ENCODE measurements at places on chromosomes 1 and 21.
A peak's percentile ranks its signal among the peaks of the same experiment; 100 is the strongest.

DNA sequence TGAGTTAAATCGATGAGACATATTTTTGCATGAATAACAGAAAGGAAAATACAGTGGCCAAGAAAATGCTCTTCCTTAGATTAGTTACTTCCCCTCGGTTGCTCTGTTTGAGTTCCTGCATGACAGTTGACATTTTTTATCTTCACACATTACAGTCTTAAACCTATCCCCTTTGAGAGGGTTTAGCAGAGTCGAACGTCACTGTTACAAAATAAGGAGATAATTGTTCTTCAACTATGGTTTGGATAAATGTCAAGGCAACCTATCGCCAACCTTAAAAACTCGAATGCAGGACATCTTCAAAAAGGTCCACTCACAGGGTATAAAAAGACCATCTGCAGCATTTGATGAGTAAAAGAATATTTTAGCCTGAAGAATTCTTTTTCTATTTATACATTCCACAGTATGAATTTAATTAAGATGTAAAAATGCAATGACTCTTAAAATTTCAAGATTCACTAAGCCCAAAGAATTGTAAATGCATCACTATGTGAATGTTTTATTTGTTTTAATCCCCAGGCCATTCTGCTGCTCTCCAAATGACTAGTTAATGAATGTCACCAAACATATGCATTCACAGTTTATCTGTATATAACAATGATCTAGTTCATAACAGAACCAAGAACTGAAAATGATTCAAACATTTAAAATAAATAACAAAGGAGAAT, 68.9 kb upstream of the COL11A1 start:
- no peak for DNase-seq

- no peak for DNase-seq
These were observed 289.6 kb upstream of the PROX1 start for GRCh38 chr1:213698092-213698702.

GRCh38 chr1:114756009-114756892, 1.5 kb downstream of the CSDE1 start:
- no peak for DNase-seq

DNA sequence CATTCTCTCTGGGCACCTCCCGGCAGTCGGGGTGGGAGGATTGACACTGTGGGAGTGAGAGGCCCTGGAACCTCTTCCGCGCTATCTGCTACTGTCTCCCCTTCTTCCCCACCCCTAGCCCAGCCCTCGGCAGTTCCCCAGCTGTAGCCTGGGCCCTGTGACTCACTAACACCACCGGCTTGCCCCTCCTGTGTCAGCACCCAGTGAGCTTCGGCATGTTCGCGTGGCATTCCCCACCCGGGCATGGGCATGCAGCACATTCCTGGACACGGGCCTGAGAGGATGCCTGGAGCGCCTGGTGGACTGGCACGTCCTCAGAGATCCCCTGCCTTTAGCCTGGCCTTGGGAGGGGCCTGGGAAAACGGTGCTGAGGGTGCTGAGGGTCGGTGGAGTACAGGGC, 1.3 kb downstream of the CDK18 start:
- DNase-seq = no peak

DNA sequence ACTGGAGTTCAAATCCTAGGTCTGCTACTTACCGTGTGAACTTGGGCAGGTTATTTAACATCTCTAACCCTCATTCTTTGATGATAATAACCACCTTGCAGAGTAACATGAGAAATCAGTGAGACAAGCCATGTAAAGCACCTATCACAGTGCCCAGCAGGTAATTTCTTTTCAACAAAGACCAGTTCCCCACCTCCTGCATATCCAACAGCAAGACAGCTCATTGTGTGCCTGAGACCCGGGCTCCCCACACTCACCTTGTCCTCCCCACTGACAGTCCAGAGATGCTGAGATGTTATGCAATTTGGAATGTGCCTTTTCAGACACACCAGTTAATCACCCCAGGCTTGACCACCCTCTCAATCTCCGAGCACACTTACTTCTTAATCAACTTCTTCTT, 367.6 kb upstream of the DAB1 start:
- no peak for DNase-seq

DNA sequence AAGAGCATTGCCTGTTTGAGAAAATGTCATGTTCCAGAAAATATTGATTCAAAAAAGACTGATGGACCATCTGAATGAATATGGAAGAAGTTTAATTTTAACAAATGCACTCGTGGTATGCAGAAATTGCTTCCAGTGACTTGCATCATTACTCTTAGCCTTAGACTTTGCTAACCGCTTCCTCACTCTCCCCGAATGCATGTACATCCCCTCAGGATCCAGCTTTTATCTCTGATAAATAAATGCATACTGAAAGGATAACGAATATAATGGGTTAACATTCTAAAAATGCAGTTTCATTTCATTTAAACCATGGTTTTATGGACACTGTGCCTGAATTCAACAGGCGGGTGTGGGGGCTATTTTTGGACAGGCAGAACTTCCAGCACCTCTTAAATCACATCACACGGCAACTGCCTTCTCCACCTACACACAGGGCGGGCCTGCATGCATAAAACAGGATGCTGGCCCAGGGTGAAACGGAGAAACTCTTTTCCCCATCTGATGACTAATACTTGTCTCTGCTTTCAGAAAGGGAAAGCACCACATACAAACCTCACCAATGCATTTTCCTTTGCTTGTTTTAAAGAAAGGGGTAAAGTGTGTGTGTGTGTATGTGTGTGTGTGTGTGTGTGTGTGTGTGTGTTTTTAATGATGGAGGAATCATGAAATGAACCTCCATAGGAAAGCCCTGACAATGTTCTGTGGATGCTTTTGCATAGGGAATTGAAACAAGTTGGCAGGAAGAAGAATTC, 48.7 kb downstream of the SPAG17 start:
- DNase-seq = no peak

GRCh38 chr1:172163498-172164215, 256.8 kb upstream of the C1orf105 start:
- DNase-seq = no peak

GRCh38 chr1:220786337-220787068, at the start of gene MTARC1:
MTARC1 (plus strand) TSS chr1:220786913; CDS start chr1:220786945, 32 bp downstream.
- DNase-seq = peak; percentile 37

DNA sequence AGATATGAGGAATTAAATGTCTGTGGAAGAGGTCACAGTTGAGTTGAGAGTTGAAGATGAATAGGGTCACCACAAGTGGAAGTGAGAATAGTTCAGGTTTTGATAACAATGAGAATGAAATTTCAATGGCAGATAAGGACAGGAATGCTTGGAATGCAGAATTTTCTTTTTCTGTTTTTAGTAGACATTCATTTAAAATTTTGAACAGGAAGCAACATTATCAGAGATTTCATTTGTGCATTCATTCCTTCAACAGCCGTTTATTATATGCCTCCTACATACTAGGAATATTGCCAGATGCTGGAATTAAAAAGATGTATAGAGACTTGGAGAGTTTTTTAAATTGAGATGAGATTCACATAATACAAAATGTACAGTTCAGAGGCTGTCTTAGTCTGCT, 126.8 kb downstream of the ITSN1 start:
- no peak for DNase-seq

- no peak for DNase-seq
These were observed 418.0 kb upstream of the PROX1 start for GRCh38 chr1:213569816-213570150.

- no peak for DNase-seq
These were observed 12.5 kb downstream of the PM20D1 start for GRCh38 chr1:205837382-205837970.

DNA sequence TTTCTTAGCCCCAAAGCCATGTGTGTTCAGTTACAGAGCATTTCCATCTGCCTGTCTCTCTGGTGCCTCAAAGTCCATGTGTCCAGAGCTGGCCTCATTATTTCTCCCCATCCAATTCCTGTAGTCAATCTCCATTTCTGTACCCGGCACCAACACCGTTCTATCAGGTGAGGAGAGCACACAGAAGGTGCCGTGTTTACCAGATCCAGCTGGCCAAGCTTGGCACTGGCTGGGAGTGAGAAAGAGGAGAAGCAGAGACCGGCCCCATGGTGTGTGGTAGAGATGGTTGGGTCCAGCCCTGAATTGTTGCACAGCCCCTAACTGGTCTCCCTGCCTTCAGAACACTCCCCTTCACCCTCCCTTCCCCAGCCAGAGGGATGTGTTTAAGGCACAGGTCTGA, 7.5 kb upstream of the SSBP3 start:
- no peak for DNase-seq

- DNase-seq = no peak
These were observed 39.1 kb downstream of the NIPAL3 start for GRCh38 chr1:24454673-24455072.

DNA sequence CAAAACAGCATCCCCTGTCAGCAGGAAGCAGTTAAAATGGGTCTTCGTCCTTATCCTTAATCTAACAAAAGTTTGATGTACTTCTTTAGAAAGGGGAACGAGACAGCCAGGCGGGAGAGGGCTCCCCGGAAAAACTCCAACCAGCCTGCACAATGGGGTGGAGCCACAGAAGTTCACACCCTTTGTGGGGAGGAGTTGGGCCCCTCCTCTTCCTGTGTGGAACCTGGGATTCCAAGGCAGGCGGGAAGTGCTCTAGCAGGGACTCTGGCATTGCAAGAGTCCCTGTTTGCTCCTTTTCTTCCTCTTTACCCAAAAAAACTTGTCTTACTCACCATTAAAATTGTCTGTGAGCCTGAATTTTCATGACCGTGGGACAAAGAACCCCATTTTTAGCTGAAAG, 47.7 kb downstream of the FCRL5 start:
- no peak for DNase-seq

DNA sequence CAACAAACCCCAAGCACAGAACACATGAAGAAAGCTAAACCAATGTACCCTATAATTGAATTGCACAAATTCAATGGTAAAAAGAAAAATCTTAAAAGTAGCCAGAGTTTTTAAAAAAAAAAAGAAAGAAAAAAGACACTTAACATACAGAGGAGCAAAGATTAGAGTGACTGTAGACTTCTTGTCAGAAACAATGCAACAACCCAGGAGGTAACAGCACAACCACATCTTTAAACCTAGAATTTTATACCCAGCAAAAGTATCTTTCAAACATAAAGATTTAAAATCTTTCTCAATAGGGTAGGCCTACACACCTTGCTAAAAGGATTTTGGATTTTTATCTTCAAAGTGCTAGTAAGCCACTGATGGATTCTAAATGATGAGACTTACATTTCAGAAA, 64.4 kb downstream of the PHTF1 start:
- no peak for DNase-seq

DNA sequence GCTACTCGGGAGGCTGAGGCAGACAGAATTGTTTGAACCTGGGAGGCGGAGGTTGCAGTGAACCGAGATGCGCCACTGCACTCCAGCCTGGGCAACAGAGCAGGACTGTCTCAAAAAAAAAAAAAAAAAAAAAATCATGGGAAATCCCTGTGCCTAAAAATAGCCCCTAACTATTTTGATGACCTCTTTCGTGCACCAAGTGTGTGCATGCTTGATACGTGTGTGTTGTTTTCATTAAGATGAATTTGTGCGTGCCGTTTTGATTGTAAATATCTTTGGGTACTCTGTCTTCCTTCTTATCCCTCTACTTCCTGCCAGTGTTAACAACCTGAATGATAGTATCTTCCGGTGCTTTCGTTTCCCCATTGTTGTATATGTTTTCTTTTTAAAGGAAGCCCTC, 9.8 kb downstream of the CACYBP start:
- no peak for DNase-seq

DNA sequence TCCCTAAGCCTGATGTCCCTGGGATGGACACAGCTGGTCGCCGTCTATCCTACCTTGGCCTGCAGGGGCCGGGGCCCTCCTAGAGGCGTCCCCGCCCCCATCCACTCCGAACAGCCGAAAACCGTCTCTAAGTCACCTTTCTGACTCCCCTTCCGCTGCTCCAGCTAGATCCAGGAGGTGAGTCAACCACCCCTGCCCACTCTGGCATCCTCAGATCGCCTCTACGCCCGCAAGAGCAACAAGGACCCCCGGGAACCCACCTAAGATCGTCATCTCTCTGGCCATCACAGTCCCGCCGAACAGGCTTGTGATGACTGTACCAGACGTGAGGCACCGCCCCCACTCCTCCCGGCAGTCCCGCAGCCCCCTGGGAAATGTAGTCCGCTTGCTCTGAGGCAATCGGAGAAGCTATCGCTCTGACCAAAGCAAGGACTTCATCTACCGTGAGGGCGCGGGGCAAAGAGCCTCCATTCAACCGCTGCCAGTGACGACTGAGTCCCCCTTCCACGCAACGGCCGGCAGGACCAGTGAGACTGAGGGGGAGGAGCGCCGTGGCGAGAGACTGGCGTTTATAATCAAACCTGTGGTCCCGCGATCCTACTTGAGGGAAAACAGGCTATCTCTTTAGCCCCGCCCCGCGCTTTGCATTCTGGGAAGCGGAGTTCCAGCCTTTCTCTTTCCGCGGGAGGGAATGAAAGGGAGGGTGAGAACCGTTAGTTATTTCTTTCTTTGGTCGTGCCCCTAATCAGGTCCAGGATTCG, at the start of gene HSPA13:
TSS of gene HSPA13 (minus strand) at position 312 of the 761 bp plus-strand sequence. CDS start at position 285, 27 bp downstream.
- DNase-seq = peak; percentile 99

DNA sequence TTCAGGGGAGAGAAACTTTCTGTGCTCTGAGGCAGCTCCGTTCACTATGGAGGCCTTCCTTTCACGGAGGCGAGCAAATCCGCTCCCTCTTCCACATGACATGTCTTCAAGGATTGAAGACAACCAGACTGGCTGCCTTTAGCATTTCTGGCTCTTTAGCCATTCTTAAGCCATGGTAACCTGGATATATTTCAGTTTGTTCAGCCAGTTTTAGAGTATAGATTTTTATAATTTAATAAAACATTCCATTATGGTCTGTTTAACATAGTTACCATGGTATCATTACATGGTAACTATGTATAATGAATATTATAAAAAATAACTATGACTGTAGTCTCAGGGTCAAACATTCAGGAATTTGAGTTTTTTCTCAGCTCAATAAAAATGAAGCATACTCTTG, 54.2 kb upstream of the NFIA start:
- no peak for DNase-seq

- DNase-seq = no peak
These were observed 42.0 kb downstream of the COLGALT2 start for GRCh38 chr1:183995322-183996039.

DNA sequence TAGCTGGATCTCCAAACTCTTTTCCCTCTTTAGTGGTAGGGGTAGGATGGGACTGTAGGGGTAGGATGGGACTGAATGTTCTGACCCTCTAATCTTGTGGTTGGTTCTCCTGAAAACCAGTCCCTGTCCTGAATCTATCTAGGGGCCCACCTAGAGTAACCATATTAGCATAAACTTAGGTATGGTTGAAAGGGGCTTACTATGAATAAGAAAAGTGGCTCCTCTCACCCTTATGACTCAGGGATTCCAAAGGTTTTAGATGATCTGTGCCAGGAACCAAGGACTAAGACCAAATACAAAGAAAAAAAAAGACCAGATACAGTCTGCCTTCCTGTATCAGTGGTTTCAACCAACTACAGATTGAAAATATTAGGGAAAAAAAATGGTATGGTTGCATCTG, 28.9 kb downstream of the RNF2 start:
- DNase-seq = no peak
